ENCODE measurements at places on chromosomes 13 and 19.

DNA sequence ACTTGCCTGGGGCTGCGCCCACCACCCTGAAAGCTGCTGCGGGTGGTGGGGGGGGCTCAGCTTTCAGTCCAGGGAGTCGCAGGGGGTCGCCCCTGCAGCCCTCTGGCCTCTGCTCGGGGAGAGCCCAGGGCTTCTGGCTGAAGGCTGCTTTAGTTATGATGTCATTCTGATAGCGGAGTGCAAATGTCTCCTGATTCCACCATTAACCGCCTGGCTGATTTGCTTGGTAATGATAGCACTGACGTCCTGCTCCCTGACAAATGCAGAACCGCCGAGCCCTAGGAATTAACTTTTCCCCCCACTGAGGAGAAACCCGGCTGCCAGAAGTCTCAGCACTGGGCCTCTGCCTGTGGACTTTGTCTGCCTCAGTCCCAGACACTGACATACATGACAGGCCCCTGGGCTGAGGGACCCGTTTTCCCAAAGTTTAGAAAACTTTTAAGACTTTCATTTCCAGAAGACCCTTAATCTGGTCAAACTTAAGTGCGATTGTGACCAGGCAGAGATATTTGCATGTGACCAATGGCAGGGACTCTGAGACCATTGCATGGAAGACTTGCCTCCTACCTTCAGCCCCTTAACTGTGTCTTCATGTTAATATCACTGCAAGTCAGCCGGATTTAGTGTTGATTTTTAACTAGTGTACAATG lies 142.5 kb upstream of the ZNF536 start:
- DNase-seq = no peak

GRCh38 chr13:42798118-42798517 lies 16.7 kb downstream of the FAM216B start:
- no peak for DNase-seq

- DNase-seq = no peak
Measured at GRCh38 chr13:32115066-32115465, 83.5 kb downstream of the FRY start.

DNA sequence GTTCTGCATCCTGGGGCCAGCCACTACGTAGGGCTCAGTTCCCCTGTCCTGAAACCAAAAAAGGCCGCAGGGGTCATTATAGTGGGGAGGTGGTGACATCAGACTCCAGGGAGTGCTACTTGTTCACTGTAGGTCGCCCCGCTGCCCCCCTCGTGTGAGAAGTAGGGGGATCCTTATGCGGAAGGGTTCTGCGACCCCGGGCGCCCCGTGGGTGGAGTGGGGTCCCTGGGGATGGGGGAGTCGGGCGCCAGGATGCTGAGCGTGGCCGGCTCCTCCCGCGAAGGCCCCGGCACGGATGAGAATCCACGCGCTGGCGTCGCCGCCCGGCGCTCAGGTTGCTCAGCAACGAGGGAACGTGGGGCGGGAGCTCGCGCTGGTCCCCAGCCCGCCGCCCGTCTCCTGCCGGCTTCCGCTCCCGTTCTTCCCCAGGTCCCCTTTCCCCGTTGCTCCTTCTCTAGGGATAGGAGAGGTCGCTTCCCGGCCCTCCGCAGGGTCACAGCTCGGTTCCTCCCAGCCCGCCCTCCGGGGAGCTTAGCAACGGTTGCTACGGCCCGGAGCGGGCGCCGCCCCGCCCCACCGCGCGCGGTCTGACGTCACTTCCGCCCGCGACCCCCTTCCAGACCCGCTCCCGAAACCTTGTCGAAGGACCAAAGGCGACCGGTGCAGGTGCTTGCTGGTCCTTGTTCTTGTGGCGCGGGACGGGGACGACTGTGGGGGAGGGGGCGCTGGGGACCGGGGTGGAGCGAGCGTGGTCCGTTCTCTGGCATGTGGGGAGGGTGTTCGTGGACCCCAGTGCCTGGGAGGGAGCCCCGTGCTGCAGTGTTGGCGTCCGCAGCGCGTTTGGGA lies at the start of gene NAT14:
NAT14 (plus strand) TSS at position 596 of the 846 bp plus-strand sequence. CDS start 521 bp downstream, outside the sequence.
- peak; percentile 95 for DNase-seq

DNA sequence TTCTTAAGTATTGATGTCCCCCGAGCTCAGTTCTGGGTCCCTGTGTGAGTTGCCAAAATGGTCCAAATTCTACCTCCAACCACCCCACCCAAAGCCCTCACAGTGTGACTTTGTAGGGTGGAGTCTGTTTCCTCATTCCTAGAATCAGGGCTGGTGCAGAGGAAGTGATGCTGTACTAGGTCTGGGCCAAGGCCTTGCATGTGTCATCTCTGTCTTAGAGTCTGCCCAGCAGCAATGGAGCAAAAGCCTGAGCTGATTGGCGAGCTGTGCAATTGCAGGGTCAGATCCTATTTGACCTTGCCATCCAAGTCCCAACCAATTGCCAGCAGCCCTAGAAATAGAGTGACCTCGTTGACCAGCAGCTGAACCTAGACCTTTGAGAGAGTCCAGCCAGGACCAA lies 97.0 kb upstream of the ANKRD10 start:
- no peak for DNase-seq

DNA sequence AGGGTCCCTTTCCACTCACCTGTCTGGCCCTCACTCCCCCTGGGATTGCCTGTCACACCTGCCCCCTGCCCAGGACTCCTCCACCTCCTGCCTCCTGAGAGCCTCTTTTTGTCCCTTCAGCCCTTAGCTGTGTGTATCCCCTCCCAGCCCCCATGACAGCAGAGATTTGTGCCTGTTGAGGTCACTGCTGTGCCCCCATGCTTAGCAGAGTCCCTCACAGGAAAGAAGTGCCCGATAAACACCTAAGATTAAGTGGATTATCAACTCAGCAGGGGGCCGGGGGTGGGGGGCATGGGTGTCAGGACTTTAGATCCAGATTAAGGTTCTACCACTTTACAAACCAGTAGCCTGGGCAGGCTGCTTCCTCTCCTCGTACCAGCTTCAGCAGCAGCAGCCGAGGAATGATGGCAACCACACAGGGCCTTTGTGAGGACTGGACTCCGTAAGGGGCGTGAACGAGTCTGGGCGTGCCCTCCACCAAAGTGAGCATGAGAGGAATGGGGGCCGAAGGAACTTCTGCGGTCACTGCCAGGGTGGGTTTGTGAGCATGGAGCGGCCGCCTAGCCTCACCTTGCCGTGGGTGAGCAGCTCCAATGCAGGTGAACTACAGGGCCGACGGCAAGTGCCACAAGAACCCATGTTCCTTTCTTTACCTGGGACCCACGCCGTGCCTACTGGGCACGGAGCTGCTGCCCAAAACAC lies 36.1 kb downstream of the ZNF787 start:
- DNase-seq = peak; percentile 5

GRCh38 chr13:92560883-92561282 lies 665.7 kb upstream of the GPC6 start:
- DNase-seq = no peak

- DNase-seq = no peak
Measured at GRCh38 chr19:20325151-20325550, 158.1 kb downstream of the ZNF486 start.

DNA sequence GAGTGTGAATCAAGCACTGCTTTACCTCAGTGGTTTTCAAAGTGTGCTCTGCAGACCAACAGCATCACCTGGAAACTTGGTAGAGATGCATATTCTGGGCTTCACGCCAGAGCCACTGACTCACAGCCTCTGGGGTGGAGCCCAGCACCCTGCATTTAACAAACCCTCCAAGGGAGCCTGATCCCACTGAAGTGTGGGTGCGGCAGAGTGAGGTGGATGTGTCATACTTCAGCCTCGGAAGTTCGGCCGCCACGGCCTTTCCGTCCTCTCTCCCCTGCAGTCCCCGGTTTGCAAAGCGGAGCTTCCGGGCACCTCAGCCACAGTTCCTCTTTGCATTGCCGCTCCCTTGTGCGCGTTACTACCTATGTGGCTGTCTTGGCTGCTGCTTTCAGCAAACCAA lies 33.3 kb upstream of the MICU2 start:
- DNase-seq = peak; percentile 46

GRCh38 chr19:38209152-38209551 lies 14.9 kb downstream of the DPF1 start:
- DNase-seq = no peak

GRCh38 chr13:97307882-97308624 lies 85.9 kb downstream of the MBNL2 start:
- DNase-seq = no peak

GRCh38 chr13:49667773-49668172 lies 23.5 kb downstream of the EBPL start:
- no peak for DNase-seq

DNA sequence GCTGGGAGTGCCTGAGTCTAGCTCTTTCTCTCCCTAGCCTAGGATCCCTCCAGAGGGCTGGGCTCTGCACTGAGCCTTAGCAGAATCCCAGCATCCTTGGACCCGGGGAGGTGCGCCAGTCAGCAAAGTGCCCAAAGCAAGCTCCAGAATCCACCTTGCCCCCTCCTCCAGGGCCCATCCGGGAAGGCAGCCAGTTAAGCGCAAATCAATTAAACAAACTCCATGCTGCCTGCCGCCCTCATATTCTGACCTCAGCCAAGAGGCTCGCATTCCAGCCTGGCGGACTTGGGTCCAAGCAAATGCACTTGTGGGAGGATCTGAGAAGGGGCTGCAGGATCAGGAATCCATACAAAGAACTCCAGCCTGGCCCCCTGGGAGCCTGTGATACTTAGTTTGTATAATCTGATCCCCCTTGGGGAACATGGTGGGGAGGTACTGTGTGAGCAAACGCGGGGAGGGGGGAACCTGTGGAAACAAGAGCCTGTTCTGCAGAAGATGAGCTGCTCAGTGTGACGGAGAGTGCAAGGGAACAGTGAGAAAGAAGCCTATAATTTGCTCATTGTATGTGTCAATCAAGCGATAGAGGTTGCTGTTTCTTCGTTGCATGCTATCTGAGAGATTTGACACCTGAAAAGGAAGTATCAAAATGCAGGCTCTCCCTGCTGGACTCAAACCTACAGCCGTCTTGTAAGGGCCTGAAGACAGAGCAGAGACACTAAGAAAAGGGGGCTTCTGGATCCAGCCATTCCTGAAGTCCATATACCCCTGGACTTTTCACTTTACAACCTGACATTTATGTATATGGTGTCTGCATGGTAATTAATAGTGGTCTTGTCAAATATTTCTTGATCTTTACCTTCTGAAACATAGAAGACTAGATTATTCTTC lies 29.4 kb downstream of the ZNRF4 start:
- DNase-seq = no peak

GRCh38 chr13:55229906-55230569 lies 1910.7 kb upstream of the PRR20A start:
- no peak for DNase-seq

- DNase-seq = no peak
Measured at GRCh38 chr13:52644108-52644507, 1.9 kb downstream of the HNRNPA1L2 start.

GRCh38 chr19:35596366-35596999 lies 10.5 kb downstream of the PMIS2 start:
- DNase-seq = peak; percentile 51

DNA sequence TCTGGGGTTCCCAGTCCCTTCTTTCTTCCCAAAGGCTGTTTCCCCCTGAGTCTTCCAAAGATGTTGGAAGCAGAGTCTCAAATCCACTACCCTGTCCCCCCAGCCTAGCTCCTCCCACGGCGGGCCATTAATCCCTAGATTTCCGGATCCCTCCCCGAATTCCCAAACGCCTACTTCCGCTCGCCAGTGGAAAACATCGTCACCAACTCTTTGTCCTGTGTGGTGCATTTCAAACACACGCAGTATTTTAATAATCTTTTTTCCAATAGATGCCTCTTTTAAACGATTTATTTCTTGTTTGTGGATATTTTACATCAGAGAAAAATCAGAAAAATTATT lies 610 bp downstream of the ZNF791 start:
- DNase-seq = peak; percentile 29

DNA sequence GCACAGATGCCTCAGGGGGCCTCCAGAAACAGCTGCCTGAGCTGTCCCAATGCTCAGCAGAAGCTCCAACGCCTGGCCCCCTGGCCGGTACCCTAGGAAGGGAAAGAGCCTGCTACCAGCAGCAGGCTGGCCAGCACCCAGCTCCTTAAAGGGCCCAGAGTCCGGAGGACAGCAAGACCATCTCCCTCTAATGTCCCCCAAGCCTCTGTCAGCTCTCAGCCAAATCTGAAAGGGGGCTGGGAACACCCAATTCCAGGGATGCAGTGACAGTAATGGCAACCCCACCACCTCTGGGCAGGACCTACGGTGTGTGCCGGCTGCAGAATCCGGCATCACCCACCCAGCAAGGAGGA lies 4.2 kb downstream of the PPP6R1 start:
- DNase-seq = no peak
